ENCODE measurements at places on chromosomes 16 and 17. TPM values are rescaled to one million over a fixed set of nuclear protein-coding genes. Genes with fewer than 3 reads are reported as not detected.

- H3K4me1 ChIP-seq, result no peaks in the 10 kb centered on the region
- H3K36me3 ChIP-seq, result no peaks in the 10 kb centered on the region
- H3K27me3 ChIP-seq, result no peaks in the 10 kb centered on the region
- no peak for DNase-seq
Observed at GRCh38 chr17:73414171-73414955, 102.6 kb upstream of the CDC42EP4 start.

PIRT gene
- total RNA-seq, result not detected

TSPOAP1 gene
- total RNA-seq, result not detected

GRCh38 chr17:74981318-74981978 lies 6.0 kb upstream of the CDR2L start:
- no peaks in the 10 kb centered on the region for H3K27me3 ChIP-seq
- H3K4me3 ChIP-seq, result peak overlapping the region; percentile 78
- peak overlapping the region; percentile 20 for H3K27ac ChIP-seq
- H3K36me3 ChIP-seq, result peaks cover 5% of the 10 kb centered on the region
- no peak for DNase-seq

DNA sequence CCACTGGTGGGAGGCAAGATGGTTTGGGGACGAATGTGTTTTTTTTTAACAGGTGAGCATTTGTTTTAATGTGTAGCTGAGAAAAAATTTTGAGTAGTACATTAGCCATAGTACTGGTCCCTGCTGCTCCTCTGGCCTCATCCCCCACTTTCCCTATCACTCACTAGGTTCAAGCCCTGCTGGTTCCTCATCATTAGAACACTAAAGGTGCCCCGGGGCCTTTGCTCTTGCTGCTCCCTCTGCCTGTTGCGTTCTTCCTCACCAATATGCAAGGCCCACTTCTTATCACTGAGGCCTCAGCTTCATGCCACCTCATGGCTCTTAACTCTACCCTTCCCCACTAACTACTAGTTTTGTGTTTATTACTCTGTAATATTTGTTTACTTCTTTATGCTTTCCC lies 74.5 kb downstream of the GNAO1 start:
- peaks cover under 1% of the 10 kb centered on the region for H3K36me3 ChIP-seq
- H3K27me3 ChIP-seq, result peaks cover 21% of the 10 kb centered on the region
- no peak overlapping the region for H3K4me3 ChIP-seq

DNA sequence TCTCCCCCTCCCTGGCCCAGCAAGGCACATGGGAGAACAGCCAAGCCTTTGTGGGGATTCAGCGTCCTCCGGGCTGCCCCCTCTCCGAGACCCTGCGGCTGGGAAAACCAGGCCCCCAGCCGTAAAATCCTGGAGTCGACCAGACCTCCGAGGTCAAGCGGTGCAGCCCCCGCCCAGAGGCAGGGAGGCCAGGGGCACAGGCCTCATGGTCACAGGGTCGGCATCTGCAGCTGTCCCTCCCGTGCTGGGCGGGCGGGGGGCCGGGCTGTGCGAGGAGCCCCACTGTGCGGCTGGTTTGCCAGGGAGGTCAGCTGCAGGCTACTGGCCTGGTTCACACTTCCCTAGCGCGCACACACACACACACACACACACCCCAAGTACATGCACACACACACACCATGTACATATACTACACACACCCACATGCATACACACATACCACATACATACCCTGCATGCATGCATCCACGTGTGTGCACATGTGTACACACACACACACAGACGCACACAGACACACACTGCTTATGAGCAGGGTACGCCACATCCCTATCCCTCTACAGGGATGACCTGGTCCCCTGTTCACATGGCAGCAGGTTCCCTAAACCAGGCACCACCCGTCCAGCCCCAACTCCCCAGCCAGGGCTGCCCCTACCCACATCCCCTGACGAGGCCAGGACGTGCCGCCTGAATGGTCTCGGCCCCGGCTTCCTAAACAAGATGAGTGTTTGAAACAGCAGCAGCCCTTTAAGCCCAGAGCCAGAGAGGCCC lies 108.9 kb upstream of the CIBAR2 start:
- peaks cover 7% of the 10 kb centered on the region for H3K4me1 ChIP-seq
- no peaks in the 10 kb centered on the region for H3K27me3 ChIP-seq
- no peak for DNase-seq
- peak overlapping the region; percentile 23 for H3K27ac ChIP-seq

DNA sequence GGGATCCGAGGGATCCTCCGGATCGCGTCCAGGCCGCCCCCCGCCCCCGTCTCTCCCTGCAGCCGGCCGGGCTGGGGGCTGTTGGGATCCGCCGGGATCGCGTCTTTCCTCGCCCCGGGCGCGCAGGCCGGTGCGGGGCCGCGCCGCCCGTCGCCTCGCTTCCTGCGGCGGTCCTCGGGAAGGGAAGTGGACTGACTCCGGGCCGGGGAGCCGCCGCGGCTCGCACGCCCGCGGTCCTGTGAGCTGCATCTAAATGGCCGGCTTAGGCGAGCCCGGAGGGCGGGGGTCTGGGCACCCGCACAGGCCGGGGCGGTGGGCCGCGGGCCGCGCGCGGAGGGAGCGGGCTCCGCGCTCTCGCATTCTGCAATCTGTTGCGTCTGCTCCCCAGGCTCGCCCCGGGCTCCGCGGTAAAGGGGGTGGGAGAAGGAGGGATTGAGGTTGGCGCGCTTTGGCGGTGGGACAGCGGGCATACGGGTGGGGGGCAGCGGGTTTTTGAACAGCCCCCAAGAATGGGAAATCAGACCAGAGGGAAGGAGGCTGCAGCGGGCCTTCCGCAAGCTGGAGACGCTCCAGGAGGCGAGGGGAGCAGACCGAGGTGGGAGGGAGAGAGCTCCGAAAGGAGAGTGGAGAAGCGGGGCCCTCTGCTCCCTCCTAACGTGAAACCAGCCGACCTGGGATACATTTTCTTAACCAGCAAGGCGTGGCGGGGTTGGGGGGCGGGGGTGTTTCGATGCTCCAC lies 2.2 kb downstream of the TMEM132E start:
- H3K4me3 ChIP-seq, result no peak overlapping the region
- no peak overlapping the region for H3K27ac ChIP-seq
- H3K36me3 ChIP-seq, result no peaks in the 10 kb centered on the region
- no peaks in the 10 kb centered on the region for H3K4me1 ChIP-seq
- DNase-seq, result no peak

- peaks cover 64% of the 10 kb centered on the region for H3K36me3 ChIP-seq
- DNase-seq, result no peak
- peaks cover 25% of the 10 kb centered on the region for H3K4me1 ChIP-seq
- peak overlapping the region; percentile 90 for H3K4me3 ChIP-seq
- H3K27me3 ChIP-seq, result no peaks in the 10 kb centered on the region
Observed at GRCh38 chr16:86571530-86571915, 4.9 kb downstream of the FOXC2 start.

GRCh38 chr17:80838311-80839025 lies 153.2 kb upstream of the CHMP6 start:
- no peak overlapping the region for H3K27ac ChIP-seq
- peaks cover 15% of the 10 kb centered on the region for H3K36me3 ChIP-seq
- DNase-seq, result no peak
- H3K27me3 ChIP-seq, result no peaks in the 10 kb centered on the region
- H3K4me3 ChIP-seq, result no peak overlapping the region
- H3K4me1 ChIP-seq, result no peaks in the 10 kb centered on the region

DNA sequence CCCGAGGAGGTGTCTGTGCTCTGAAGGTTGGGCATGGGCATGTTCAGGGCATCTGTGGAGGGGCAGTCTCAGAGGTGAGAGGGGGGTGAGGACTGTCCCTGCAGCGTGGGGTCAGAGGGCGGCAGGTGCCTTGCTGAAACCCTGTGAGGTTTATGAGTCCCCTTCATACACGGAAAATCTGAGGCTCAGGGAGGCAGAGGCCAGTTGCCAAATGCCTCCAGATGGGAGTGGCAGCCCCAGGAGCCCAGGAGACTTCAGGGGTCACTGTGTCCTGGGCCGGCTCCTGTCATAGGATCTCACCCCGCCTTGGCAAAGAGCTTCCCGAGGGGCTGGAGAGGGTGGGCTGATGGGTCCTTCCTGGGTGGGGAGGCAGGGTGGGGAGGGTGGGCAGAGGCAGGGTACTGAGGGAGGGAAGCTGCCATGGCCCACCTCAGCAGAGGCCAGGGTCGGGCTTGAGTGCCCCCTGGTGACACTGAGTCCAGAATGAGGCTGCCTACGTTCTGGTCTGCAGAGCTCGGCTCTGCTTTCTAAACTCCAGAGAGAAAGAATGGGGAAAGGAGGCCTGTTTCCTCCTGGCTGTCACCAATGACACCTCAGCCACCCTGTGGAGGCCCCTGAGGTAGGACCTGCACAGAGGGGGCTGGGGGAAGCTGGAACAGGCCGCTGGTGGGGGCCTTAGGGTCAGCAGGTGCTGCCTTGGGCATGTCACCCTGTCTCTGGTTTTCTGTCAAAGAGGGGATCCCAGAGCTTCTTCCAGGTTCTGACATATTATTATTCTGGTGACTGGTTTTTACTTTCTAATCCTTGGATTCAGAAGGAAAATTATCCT lies 1.1 kb downstream of the LGALS9 start:
- no peak for DNase-seq
- H3K4me3 ChIP-seq, result no peak overlapping the region
- peaks cover 23% of the 10 kb centered on the region for H3K4me1 ChIP-seq
- no peaks in the 10 kb centered on the region for H3K27me3 ChIP-seq
- H3K27ac ChIP-seq, result peak overlapping the region; percentile 5

DNA sequence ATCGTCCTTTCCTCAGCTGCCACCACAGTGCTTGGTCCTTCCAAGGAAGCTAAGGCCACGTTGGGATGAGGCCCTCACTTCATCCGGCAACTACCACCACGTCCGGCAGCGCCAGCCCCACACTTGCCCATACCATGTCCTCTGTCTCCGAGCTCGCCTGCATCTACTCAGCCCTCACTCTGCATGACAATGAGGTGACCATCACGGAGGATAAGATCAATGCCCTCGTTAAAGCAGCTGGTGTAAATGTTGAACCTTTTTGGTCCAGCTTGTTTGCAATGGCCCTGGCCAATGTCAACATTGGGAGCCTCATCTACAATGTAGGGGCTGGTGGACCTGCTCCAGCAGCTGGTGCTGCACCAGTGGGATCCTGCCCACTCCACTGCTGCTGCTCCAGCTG lies 44.9 kb downstream of the TTC19 start:
- H3K27me3 ChIP-seq, result no peaks in the 10 kb centered on the region
- no peak overlapping the region for H3K4me3 ChIP-seq
- peaks cover 6% of the 10 kb centered on the region for H3K4me1 ChIP-seq

DNA sequence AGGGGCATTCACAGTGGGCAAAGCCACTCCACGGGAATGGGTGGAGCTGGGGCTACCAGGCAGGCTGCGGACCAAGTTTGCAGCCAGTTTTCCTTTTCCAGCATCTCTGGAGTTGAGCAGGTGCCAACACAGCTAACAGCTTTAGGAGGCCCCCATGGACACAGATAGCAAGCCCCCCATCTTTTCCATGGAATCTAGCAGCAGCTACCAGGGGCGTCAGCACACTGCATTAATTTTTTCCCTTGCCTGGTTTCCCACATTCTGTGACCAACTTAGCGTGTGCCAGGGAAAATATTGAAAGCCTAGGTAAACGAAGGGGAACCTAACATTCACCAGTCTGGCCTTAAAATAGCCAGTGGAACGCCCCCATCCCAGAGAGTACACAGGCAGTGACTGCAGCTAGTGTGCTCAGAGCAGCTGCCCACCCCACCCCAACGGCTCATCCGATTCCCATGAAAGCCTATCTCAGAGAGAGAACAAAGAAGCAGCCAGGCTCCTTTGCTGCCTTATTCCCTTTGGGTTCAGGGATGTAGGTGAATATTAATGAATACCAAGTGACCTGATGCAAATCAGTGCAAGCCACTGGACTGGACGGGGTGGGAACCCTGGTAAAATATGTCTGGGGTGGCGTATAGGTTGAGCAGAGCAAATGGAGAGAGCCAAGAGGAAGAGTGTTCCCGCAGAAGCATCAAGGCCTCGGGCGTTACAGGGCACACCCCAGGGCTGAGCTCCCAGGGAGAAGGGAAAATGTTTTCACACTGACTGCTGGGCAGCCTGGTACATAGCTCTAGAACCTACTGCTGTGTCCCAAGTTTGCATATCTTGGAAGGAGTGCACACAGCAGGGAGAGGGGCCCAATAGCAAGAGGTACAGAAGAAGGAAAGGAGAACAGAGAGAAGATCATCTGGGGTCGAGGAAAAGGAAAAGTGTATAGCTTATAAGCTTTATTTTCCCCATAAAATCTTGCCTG lies 73.9 kb upstream of the SOX9 start:
- no peaks in the 10 kb centered on the region for H3K36me3 ChIP-seq
- H3K4me3 ChIP-seq, result no peak overlapping the region
- H3K27ac ChIP-seq, result no peak overlapping the region
- DNase-seq, result no peak
- H3K4me1 ChIP-seq, result peaks cover 6% of the 10 kb centered on the region
- H3K27me3 ChIP-seq, result no peaks in the 10 kb centered on the region

SLC5A2 gene
- not detected for total RNA-seq

LDHD gene
- total RNA-seq, result 0.30 TPM

GRCh38 chr17:13874817-13875216 lies 194.5 kb upstream of the COX10 start:
- H3K27ac ChIP-seq, result no peak overlapping the region
- no peak for DNase-seq
- H3K27me3 ChIP-seq, result no peaks in the 10 kb centered on the region
- H3K4me1 ChIP-seq, result no peaks in the 10 kb centered on the region
- no peaks in the 10 kb centered on the region for H3K36me3 ChIP-seq
- H3K4me3 ChIP-seq, result no peak overlapping the region

- H3K27ac ChIP-seq, result no peak overlapping the region
- no peaks in the 10 kb centered on the region for H3K27me3 ChIP-seq
- no peaks in the 10 kb centered on the region for H3K36me3 ChIP-seq
Observed at GRCh38 chr17:57418463-57419246, 162.3 kb downstream of the MSI2 start.

KRTAP1-1 gene
- total RNA-seq, result not detected

- H3K27ac ChIP-seq, result no peak overlapping the region
- H3K4me3 ChIP-seq, result no peak overlapping the region
- DNase-seq, result peak; percentile 85
- H3K36me3 ChIP-seq, result peaks cover 94% of the 10 kb centered on the region
Observed at GRCh38 chr17:46212634-46213435, 19.6 kb upstream of the KANSL1 start.

DNA sequence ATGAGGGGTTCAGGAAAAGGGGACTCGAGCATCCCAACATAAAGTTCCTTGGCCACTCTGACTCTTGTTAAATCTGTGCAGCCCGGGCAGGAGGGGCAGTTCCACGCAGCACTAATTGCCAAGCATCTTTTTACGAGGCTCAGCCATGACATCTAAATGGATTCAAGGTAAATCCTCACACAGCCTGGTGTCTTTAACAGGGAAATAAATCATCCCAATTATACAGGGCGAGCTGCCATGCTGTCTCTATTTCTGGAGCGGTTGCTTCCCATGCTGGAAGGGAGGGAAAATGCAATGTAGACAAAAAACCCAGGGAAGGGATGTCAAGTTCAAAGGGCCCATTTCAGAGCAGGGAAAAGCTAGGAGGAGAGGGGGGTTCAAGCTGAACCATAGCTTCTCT lies 110.0 kb downstream of the GAS7 start:
- no peaks in the 10 kb centered on the region for H3K36me3 ChIP-seq
- DNase-seq, result no peak
- no peak overlapping the region for H3K4me3 ChIP-seq
- peaks cover 10% of the 10 kb centered on the region for H3K4me1 ChIP-seq

GSDMA gene
- total RNA-seq, result 0.77 TPM

DNA sequence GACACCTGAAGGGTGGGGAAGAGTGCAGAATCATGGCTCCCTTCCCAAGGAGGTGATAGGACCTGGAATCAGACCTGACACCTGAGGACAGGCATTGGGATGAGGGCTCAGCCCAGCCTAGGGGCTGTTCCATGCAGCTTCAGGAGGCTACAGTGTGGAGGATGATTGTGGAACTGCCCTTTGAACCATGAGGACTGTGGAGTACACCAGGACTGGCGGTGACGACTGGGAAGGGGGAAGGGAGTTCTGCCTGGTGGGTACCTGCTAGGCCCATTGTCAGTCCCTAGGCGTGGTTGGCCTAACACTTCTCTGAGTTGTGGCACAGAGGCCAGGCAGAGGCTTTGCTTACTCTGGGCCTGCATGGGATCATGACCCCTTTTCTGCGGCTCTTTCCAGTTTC lies 76.1 kb downstream of the MPRIP start:
- no peak for DNase-seq
- H3K27me3 ChIP-seq, result no peaks in the 10 kb centered on the region
- peaks cover 15% of the 10 kb centered on the region for H3K4me1 ChIP-seq
